T-helper 17 cell (primary cell): ENCODE measurements at places on chromosomes 11 and 22. TPM values are rescaled to one million over a fixed set of nuclear protein-coding genes. Genes with fewer than 3 reads are reported as not detected.

LDHAL6A gene
- not detected for total RNA-seq

GLB1L3 gene
- 2.2 TPM for total RNA-seq

KRTAP5-1 gene
- not detected for total RNA-seq

CSF2RB gene
- total RNA-seq: 5.1 TPM

TMEM191C gene
- total RNA-seq: 3.4 TPM

TMEM191B gene
- not detected for total RNA-seq

TNNI2 gene
- total RNA-seq: not detected

GRCh38 chr22:38694940-38695339 is 5.8 kb downstream of the JOSD1 start:
- H3K36me3 ChIP-seq: peaks cover 5% of the 10 kb centered on the region
- H3K27ac ChIP-seq: peak overlapping the region; percentile 53
- no peak for DNase-seq
- no peaks in the 10 kb centered on the region for H3K27me3 ChIP-seq

- no peak for DNase-seq
- no peak overlapping the region for H3K27ac ChIP-seq
- H3K27me3 ChIP-seq: peaks cover 63% of the 10 kb centered on the region
- no peak overlapping the region for H3K4me3 ChIP-seq
These were observed 1.1 kb downstream of the CHRM1 start for GRCh38 chr11:62919898-62920640.

DNA sequence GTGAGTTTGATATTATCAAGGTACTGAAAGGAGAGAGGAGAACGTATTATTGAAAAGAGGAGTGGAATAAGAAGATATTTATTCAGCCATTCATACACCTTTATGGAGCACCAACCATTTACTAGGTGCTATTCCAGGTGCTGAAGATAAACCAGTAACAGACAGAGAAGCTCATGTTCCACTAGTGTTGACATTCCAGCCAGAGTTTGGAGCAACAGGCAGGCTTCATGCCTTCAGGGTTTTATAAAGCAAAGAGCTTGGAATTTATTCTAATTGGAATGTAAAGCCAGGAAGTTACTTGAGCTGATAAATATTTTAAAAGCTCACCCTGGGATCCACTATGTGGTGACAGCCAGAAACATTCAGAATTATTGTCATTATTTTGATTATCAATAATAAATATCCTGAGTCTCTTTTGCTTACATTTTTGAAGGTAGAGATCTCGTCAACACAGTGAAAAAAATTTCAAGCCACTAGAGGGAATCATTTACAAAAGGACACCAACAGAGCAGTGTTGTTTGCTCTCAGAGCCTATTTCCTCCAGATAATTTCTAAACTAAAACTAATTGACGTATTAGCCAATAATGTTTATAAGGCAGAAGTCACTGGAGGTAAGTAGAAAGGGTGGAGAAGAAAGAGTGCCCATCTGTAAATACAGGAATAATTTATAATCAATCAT is 172.0 kb downstream of the KCNA4 start:
- no peaks in the 10 kb centered on the region for H3K27me3 ChIP-seq
- DNase-seq: no peak
- H3K4me3 ChIP-seq: no peak overlapping the region

- no peak for DNase-seq
- H3K4me3 ChIP-seq: no peak overlapping the region
- H3K27me3 ChIP-seq: no peaks in the 10 kb centered on the region
- no peaks in the 10 kb centered on the region for H3K4me1 ChIP-seq
- H3K27ac ChIP-seq: no peak overlapping the region
These were observed 1295.9 kb downstream of the JRKL start for GRCh38 chr11:97685695-97686094.

DNA sequence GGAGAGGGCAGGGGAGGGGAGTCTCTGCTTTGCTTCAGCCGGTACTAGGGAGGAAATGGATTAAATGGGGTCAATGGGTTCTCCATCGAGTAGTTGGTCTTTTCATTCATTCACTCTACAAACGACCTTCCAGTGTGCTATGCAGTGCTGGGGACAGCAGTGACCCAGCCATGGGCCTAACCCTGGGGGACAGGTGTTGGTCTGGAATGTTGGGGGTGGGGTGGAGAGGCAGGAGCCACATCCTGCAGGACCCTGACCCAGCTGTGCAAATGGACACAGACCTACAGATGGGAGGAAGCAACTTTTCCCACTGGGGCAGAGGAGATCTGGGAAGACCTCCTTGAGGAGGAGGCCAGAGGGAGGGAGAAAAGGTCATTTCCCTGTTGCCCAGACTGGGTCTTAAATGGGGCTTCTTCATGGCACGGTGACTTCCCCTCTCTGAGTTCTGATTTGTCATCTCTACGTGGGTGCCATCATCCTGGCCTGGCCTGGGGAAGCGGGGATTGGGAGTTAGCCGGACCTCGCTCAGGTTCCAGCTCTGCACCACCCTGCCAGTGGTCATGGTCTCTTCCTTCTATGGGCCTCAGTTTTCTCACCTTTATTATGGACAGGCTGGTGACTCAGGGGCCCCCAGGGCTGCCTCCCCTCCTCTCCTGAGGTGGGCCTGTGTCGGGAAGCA is 2.0 kb downstream of the CYTH4 start:
- H3K27ac ChIP-seq: peak overlapping the region; percentile 100
- no peaks in the 10 kb centered on the region for H3K27me3 ChIP-seq
- H3K4me3 ChIP-seq: peak overlapping the region; percentile 99
- H3K4me1 ChIP-seq: peaks cover 49% of the 10 kb centered on the region
- DNase-seq: no peak

- no peak for DNase-seq
- H3K27me3 ChIP-seq: peaks cover 22% of the 10 kb centered on the region
- H3K36me3 ChIP-seq: no peaks in the 10 kb centered on the region
- H3K4me1 ChIP-seq: peaks cover 16% of the 10 kb centered on the region
These were observed 4.5 kb upstream of the CREB3L1 start for GRCh38 chr11:46272816-46273427.

- H3K4me3 ChIP-seq: no peak overlapping the region
- H3K36me3 ChIP-seq: peaks cover 5% of the 10 kb centered on the region
- DNase-seq: no peak
- no peak overlapping the region for H3K27ac ChIP-seq
These were observed 6.2 kb downstream of the MRGPRF start for GRCh38 chr11:69006816-69007215.

GRCh38 chr22:36056980-36057379 is 28.4 kb upstream of the RBFOX2 start:
- H3K27me3 ChIP-seq: peaks cover 28% of the 10 kb centered on the region
- DNase-seq: no peak
- no peak overlapping the region for H3K4me3 ChIP-seq
- peaks cover 4% of the 10 kb centered on the region for H3K36me3 ChIP-seq

- DNase-seq: no peak
- peaks cover under 1% of the 10 kb centered on the region for H3K4me1 ChIP-seq
- H3K27ac ChIP-seq: peak overlapping the region; percentile 67
- H3K36me3 ChIP-seq: peaks cover 3% of the 10 kb centered on the region
- no peak overlapping the region for H3K4me3 ChIP-seq
These were observed 3.2 kb upstream of the CCDC15 start for GRCh38 chr11:124950601-124951330.

GRCh38 chr22:45518136-45518535 is 15.5 kb downstream of the FBLN1 start:
- DNase-seq: no peak
- peaks cover 49% of the 10 kb centered on the region for H3K27me3 ChIP-seq
- H3K4me3 ChIP-seq: no peak overlapping the region
- H3K27ac ChIP-seq: no peak overlapping the region

GRCh38 chr11:17479284-17480214 is 2.9 kb upstream of the ABCC8 start:
- peaks cover 3% of the 10 kb centered on the region for H3K36me3 ChIP-seq

DNA sequence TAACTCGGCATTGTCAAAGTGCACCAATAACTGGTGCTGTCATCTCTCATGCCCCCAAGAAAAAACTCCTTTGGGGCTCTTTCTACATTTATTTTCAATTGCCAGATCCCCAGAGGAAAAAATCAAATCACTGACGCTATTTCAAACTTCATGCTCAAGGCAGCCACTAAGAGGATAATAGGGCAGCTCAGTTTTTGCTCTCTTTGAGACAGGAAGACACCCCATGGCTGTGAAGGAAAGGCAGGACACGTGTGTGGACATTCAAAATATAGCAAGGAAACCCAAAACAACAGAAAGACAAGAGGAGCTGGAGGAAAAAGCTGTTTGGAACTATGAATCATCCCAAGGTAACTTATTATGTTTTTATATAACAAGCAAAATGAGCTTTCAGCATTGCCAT is 83.7 kb downstream of the SERGEF start:
- H3K27me3 ChIP-seq: no peaks in the 10 kb centered on the region
- no peak for DNase-seq
- no peak overlapping the region for H3K27ac ChIP-seq
- peaks cover 11% of the 10 kb centered on the region for H3K36me3 ChIP-seq
- no peak overlapping the region for H3K4me3 ChIP-seq

DNA sequence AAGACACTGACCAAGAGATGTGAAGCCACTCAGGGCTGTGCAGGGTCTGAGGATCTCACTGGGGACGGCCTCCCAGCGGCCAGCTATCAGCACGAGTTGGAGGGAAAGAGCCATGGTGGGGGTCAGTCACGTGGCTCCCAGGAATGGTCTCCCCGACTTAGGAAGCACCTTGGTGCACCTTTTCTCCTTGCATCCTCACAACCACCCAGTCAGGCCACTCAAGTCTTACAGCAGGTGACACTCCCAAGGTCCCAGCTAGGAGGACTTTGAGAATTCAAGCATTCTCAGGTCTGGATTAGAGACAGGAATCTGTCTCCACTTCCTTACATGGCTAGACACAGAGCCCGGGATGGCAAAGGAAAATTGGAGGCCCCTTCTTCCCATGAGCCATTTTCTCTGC is 2.7 kb downstream of the RNASEH2C start:
- H3K4me1 ChIP-seq: peaks cover 34% of the 10 kb centered on the region
- H3K27me3 ChIP-seq: no peaks in the 10 kb centered on the region

GRCh38 chr11:12640926-12641849 is 33.0 kb upstream of the TEAD1 start:
- peaks cover 22% of the 10 kb centered on the region for H3K27me3 ChIP-seq
- H3K4me1 ChIP-seq: peaks cover 3% of the 10 kb centered on the region
- H3K36me3 ChIP-seq: peaks cover 8% of the 10 kb centered on the region
- DNase-seq: no peak
- H3K4me3 ChIP-seq: no peak overlapping the region

DNA sequence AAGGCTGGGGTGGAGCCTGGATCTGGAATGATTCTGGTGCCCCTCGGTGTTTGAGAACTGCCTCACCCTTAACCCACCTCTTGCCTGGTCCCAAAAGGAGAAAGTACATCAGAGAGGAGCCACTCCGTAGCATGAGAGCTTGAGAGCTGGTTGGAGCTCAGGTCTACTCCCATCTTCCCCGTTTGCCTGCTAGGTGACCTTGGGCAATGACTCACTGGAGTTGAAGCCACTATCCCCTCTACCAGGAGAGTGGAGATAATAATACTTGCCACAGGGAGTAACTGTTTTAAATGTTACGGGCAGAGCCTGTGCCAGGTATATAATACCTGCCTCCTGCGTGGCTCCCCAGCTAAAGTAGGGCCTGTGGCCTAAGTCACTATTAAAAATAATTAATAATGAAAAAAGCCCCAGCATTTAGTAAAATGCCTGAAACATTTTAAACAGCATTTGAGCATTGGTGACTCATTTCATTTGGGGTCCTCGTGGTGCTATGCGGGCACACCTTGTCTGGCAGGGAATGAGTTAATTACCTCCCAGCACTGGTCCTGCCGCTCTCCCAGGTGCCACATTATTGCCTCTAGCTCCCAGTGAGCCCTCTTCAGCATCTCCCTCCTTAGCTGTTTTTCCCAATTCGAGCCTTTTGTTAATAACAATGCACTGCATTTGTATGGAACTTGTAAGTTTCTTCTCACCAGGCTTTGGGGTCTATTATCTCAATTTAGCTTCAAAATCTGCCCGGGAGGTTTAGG is 22.5 kb downstream of the CYTH4 start:
- peaks cover 68% of the 10 kb centered on the region for H3K4me1 ChIP-seq
- peak overlapping the region; percentile 99 for H3K27ac ChIP-seq
- H3K27me3 ChIP-seq: no peaks in the 10 kb centered on the region
- DNase-seq: no peak
- peaks cover 5% of the 10 kb centered on the region for H3K36me3 ChIP-seq
- no peak overlapping the region for H3K4me3 ChIP-seq

DNA sequence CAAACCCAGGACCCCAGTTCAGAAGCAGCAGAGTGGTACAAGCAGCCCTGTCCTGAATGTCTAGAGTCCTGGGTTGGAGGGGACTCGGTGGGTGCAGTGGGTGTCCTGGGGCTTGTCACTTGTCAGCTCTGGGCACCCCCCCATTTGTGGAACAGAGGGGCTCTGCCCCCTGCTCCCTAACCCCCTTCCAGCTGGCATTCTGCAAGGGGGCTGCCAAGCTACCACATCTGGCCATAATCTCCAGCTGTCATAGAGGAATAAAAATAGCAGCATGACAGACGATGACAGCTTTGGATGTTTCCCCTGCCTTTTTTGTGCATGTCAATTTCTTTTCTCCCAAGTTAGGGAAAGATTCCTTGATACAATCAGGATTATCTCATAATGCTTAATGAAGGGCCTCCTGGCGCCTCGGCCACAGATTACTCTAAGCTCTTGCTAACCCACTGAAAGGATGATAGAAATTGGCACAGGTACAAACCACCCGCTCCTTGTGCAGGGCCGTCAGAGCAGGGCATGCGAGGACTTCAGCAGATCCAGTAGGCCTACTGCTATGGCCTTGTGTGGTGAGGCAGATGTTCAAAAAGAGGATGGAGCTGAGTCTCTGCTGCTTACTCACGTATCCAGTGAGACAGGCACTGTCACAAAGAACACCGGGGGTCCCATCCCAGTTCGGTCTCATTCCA is 83.0 kb downstream of the ISX start:
- no peak overlapping the region for H3K4me3 ChIP-seq
- peaks cover 2% of the 10 kb centered on the region for H3K36me3 ChIP-seq
- H3K27ac ChIP-seq: no peak overlapping the region
- DNase-seq: no peak

DNA sequence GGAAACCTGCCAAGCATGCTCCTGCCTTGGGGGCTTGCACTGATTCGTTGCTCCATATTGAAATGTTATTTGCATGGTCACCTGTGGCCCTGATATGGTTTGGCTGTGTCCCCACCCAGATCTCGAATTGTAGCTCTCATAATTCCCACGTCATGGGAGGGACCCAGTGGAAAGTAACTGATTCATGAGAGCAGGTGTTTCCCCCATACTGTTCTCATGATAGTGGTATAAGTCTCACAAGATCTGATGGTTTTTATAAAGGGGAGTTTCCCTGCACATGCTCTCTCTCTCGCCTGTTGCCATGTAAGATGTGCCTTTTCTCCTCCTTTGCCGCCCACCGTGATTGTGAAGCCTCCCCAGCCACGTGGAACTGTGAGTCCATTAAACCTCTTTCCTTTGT is 402.4 kb downstream of the ETS1 start:
- no peak overlapping the region for H3K27ac ChIP-seq
- no peak for DNase-seq
- H3K27me3 ChIP-seq: peaks cover 8% of the 10 kb centered on the region
- no peak overlapping the region for H3K4me3 ChIP-seq
- H3K4me1 ChIP-seq: peaks cover 6% of the 10 kb centered on the region

GRCh38 chr11:77204754-77205466 is 76.9 kb downstream of the MYO7A start:
- peaks cover 12% of the 10 kb centered on the region for H3K4me1 ChIP-seq
- H3K27me3 ChIP-seq: no peaks in the 10 kb centered on the region
- no peaks in the 10 kb centered on the region for H3K36me3 ChIP-seq
- no peak overlapping the region for H3K27ac ChIP-seq
